ENCODE measurements at places on chromosomes 2 and 18.

GRCh38 chr18:38444971-38445803, 879.6 kb upstream of the CELF4 start:
- DNase-seq, result no peak

- no peak for DNase-seq
Observed at GRCh38 chr18:63858456-63858855, 29.0 kb upstream of the SERPINB2 start.

GRCh38 chr2:2831633-2832032, 500.6 kb upstream of the MYT1L start:
- no peak for DNase-seq

DNA sequence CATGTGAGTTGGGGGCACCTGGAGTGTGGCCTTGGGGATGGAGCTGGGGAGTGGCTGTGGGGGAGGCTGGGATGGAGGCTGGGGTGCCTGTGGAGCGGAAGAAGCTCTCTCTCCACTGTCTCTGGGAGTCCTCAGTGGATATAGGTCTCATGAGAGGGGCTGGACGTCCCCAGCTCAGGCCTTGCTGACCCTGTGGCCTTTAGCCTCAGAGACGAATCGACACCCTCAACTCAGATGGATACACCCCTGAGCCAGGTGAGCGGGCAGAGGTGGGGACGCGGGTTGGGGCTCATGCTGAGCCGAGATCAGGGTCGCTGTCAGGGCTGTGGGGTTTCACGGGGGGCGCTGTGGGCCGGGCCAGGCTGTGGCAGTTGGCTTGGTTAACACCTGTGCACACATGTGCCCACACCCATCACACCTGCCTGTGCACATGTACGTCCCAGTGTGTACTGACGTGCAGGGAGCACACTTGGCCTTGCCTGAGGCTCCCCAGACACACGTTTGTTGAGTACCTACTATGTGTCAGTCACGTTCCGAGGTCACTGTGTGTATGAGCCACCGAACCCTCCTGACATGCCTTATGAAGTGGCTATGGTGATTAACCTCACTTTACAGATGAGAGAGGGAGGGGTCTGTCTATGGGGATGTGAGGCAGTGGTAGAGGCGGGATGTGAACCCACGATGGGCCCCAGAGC, 20.1 kb downstream of the ZAP70 start:
- DNase-seq, result no peak

- DNase-seq, result no peak
Observed at GRCh38 chr2:129006135-129006886, 687.6 kb upstream of the HS6ST1 start.
